Adipose tissue (tissue), 3 donors: ENCODE measurements at places on chromosomes 4 and X. TPM values are rescaled to one million over a fixed set of nuclear protein-coding genes. Genes with fewer than 3 reads are reported as not detected.

Gene FGFRL1
- 32.4 TPM for polyA plus RNA-seq

Gene ATG4A
- polyA plus RNA-seq = 12.6 TPM

Gene LAP3
- 30.7 TPM for polyA plus RNA-seq

Gene PABPC4L
- 0.20 TPM for polyA plus RNA-seq

Gene SCRG1
- 0.07 TPM for polyA plus RNA-seq

Gene SPOCK3
- 0.12 TPM for polyA plus RNA-seq

Gene CFAP99
- polyA plus RNA-seq = not detected

Gene KCND1
- polyA plus RNA-seq = 4.7 TPM

Gene AFF2
- 2.5 TPM for polyA plus RNA-seq
